ENCODE measurements at places on chromosomes 6 and 20.

DNA sequence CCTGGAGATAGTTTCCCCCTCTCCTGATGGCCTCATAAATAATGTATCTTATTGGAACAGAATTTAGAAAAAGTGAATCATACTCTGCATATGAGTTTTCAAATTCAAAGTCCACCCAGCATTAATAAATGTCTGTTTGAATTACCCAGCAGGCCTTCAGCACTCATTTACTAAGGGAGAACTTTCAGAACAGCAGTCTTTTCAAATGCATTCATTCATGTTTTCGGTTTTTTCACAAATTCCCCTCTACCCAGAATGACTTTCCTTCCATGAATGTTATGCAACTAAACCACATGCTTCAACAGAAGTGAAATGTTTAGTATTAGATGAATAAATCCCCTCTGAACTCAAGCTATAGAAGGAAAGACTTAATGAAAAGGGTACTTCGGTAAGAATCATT, 92.4 kb downstream of the RTN4IP1 start:
- no peak for DNase-seq

GRCh38 chr6:1525364-1526038, 84.2 kb upstream of the FOXC1 start:
- no peak for DNase-seq

DNA sequence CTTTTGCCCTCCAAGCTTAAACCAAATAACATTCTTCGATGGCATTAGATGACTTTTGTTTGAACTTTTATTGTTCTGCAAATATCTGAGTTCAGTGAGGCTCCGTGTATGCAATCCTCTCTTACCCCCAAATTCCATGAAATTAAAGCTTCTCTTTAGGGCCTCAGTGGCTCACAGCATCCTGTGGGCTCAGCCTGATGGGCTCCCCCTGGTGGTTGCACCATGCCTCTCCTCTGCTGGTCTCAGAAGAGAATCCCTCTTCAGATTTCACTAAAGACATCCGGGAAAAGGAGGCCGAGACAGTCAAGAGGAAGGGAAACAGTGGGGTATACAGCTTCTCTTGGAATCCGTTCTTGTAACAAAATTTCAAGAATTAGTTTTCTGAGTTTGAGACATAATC, 331.6 kb upstream of the NT5E start:
- no peak for DNase-seq

GRCh38 chr20:24823176-24823784, 125.8 kb upstream of the CST7 start:
- DNase-seq = no peak

DNA sequence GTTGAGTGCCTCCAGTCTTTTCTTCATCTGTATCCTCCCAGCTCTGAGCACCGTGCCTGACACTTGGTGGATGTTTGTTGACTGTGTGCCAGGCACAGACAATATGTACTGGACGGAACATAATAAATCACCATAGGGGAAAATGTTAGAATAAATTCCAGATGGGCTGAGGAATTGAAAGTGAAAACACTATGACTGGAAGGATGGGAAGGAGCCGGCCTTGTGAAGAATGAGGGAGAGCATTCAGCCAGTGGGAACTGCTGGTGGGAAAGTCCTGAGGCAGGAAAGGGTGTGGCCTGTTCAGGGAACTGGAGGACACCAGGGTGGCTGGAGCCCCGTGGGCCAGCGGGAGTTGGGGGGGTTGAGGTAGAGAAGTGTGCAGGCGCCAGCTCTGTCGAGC, 75.4 kb downstream of the MTHFD1L start:
- DNase-seq = no peak

DNA sequence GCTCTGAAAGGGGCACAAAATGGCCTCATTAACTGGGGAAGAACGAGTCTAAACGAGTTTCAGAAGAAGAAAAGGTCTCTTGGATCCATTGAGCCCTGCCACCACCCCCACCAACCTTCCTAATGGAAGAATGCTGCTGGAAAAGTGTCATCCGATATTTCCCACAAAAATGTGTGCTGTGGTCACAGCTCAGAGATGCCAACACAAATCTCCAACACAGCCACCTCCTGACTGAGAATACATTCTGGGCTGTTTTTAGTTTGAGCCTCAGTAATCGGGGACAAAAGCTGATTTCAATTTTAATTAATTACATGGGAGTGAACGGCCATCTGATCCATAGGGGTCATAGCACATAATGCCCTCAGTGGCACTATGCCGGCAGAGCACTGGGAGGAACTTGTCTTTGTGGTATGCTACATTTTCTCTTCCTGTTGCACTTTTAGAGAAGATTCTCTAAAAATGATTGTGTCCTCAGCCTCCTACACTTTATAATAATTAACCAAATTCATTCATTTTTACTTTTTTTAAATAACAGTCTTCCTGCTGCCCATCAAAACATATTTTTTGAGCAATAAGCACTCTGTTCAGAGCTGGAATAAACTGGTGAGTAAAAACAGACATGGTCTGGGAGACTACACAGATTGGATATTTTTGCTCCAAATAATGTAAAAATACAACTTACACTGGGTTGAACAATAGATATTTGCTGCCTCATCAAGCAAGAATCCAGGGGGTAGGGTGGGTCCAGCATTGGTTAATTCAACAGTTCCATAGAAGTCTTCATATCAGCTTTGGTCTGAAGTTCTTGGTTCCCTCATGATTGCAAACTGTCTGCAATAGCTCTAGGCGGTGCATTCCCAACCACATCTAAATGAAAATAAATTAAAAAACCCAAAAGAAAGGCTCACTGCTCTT, 143.6 kb upstream of the TMEM170B start:
- DNase-seq = no peak

DNA sequence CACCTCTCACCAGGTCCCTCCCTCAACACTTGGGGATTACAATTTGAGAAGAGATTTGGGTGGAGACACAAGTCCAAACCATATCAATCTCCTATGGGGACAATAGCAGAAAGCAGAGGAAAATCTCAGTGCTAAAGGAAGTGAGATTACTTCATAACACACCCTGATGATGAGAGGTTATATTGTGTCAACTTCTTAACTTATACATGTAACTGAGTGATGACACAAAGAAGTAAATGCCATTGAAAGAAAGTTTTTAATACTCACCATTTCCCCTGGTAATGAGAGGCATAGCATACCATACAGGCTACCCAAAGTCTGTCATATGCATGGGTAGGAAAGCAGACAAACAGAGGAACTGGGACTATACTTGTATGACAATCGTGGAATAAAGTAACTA, 137.2 kb downstream of the MMUT start:
- no peak for DNase-seq

GRCh38 chr20:58670102-58670501, 19.0 kb downstream of the STX16 start:
- no peak for DNase-seq

GRCh38 chr6:1524040-1524480, 85.7 kb upstream of the FOXC1 start:
- peak; percentile 66 for DNase-seq

DNA sequence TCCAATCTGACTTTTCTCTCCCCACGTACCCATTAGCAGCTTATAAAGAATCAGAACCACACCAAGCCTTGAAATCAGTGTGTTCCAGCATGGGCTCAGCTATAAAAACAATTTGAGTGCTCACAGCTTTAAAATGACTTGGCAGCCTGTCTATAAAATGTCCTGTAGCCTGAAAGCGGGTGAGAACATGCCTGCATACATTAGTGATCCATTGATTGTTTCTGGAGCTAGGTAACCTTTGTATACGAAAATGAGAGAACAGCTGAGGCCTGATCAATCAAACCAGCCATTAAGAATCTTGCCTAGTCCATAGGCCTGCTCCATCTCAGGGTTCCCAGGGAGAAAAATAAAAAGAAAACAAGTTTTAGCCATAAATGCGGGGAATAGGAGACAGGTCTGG, 245.8 kb upstream of the SULF2 start:
- DNase-seq = no peak

DNA sequence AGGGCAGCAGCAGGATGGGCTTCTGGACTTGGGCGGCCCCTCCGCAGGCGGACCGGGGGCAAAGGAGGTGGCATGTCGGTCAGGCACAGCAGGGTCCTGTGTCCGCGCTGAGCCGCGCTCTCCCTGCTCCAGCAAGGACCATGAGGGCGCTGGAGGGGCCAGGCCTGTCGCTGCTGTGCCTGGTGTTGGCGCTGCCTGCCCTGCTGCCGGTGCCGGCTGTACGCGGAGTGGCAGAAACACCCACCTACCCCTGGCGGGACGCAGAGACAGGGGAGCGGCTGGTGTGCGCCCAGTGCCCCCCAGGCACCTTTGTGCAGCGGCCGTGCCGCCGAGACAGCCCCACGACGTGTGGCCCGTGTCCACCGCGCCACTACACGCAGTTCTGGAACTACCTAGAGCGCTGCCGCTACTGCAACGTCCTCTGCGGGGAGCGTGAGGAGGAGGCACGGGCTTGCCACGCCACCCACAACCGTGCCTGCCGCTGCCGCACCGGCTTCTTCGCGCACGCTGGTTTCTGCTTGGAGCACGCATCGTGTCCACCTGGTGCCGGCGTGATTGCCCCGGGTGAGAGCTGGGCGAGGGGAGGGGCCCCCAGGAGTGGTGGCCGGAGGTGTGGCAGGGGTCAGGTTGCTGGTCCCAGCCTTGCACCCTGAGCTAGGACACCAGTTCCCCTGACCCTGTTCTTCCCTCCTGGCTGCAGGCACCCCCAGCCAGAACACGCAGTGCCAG, at the start of gene TNFRSF6B:
TSS of gene TNFRSF6B (plus strand) at position 25 of the 729 bp plus-strand sequence. CDS start at position 141, 116 bp downstream.
- peak; percentile 22 for DNase-seq

GRCh38 chr6:44234101-44235025, 11.0 kb downstream of the SLC29A1 start:
- DNase-seq = no peak

- peak; percentile 19 for DNase-seq
These were observed 182.6 kb downstream of the RNGTT start for GRCh38 chr6:88780714-88781389.

DNA sequence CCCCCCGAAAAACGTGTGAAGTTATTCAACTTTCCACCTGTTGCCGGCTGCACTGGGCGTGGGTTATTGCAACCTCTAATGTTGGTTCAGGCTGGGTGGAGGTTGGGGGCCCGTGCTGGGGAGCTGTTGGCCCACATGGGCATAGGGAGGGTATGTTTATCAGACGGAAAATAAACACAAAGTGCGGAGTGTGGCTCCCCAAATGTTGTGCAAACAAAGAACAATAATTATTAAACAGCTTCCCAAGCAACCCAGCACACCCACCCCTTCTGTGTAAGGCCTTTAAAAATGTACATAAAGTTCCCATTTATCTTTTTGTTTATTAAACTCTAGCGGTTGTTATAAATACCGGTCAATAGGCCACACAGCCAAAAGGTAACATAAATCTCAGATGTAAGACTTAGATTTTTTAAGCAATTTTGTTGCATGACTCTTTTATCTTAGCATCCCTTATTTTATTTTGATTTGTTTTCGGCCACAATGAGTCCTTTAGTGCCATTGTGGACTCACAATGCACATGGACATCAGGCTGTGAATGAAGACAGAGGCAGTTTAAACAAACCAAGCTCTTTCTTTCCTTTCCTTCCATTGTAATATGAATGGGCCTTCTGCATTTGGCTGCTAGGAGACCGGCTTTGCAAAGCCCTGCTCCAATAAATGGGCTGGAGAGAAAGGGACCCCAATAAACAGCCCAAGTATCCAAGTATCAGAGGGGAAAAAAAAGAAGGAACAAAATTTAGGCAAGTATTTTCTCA, 6.9 kb upstream of the DLL1 start:
- DNase-seq = no peak

- no peak for DNase-seq
These were observed 193.0 kb upstream of the SGK1 start for GRCh38 chr6:134510920-134511319.

DNA sequence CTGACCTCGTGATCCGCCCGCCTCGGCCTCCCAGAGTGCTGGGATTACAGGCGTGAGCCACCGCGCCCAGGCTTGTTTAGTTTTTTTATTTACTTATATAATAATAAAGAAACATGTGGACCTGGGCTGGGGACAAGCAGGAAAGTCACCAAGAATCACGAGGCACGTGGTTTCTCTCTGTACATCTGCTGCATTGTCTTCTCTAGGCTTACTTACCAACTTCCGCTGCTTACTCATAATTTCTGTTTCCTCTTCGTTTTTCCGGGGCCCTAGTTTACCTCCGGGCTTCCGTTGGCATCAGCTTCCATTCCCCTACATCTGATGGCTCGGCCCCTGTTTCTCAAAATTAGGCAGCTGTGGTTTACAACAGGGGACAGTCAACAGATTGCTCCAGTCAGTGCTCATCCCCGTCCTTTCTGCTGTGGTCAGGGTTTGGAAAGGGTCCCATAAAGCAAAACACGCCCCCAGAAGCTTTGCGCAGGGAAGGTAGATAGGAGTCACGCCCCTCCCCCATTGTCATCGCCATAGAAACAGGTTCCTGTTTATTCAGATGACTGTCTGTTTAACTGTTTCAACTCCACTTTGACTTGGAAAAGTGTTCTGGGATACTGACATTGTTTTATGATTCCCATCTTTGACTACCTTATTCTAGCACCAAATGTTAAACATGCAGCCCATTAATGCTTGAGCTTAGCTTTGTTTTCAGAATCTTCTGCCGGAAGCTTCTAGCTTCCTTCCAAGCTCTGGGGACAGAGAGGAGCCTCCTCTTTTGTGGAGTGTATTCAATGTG, 31.9 kb upstream of the TXLNB start:
- peak; percentile 74 for DNase-seq

- no peak for DNase-seq
These were observed 145.7 kb downstream of the KHDC1L start for GRCh38 chr6:73079611-73079955.

GRCh38 chr20:11231742-11232648, 558.2 kb upstream of the JAG1 start:
- no peak for DNase-seq

GRCh38 chr6:158050955-158051354, 69.3 kb downstream of the SYNJ2 start:
- no peak for DNase-seq

- DNase-seq = no peak
These were observed 155.6 kb downstream of the CD83 start for GRCh38 chr6:14273191-14273590.

- no peak for DNase-seq
These were observed 32.3 kb downstream of the RPRD1B start for GRCh38 chr20:38065764-38066375.

- no peak for DNase-seq
These were observed 1.7 kb upstream of the WFDC2 start for GRCh38 chr20:45467861-45468260.

- no peak for DNase-seq
These were observed 195.1 kb downstream of the PKHD1 start for GRCh38 chr6:51892339-51892738.

GRCh38 chr6:143267760-143268159, 182.7 kb downstream of the ADAT2 start:
- DNase-seq = no peak

DNA sequence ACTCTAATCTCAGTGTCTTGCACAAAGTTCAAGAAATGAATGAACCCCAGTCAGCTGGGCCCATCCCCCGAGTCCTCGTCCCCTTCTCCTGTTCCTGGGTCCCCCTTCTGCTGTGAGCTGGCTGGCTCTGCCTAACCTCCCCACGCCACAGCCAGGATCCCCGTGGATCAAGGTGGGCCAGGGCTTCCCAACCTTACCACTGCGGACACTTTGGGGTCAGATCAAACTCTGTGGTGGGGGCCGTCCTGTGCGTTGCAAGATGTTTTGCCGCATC, 116.2 kb downstream of the SULF2 start:
- no peak for DNase-seq

Measured in activated CD4-positive, alpha-beta T cell treated with anti-CD3 and anti-CD28 coated beads, Interleukin-2, amount 50 U/mL, for 4 hours (primary cell).